ENCODE measurements at places on chromosomes 2 and 18. TPM values are rescaled to one million over a fixed set of nuclear protein-coding genes. Genes with fewer than 3 reads are reported as not detected.

BCL11A gene
- total RNA-seq: 9.6 TPM

SLC4A3 gene
- total RNA-seq: 2.1 TPM

GAD1 gene
- 129 TPM for total RNA-seq

NCKAP5 gene
- 7.4 TPM for total RNA-seq

SRD5A2 gene
- 0.64 TPM for total RNA-seq

COX7A2L gene
- 94.8 TPM for total RNA-seq

CXCR1 gene
- not detected for total RNA-seq

ZC3H8 gene
- total RNA-seq: 6.1 TPM

CDH2 gene
- 162 TPM for total RNA-seq

CD8B2 gene
- 0.05 TPM for total RNA-seq

STAT4 gene
- 1.1 TPM for total RNA-seq
